ENCODE measurements at places on chromosomes 6 and 20.

GRCh38 chr6:131821010-131821807 lies 13.4 kb downstream of the ENPP1 start:
- no peak for DNase-seq

DNA sequence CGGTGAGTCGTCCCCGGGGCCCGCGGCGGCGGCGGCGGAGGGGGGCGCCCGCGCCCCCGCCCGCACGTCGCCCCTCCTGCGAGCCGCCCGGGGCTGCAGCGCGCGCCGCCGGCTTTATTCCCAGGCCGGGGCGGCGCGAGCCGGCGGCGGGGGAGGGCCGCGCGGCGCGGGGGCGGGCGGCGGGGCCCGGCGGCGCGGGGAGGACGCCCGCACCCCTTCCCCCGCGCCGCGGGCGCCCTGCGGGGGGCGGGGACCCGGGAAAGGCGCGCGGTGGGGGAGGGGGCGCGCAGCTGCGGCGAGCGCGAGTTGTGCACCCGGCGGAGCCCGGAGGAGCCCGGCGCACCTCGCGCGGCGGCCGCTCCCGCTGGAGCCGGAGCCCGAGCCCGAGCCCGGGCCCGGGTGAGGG lies 646 bp downstream of the HMGA1 start:
- DNase-seq: no peak

DNA sequence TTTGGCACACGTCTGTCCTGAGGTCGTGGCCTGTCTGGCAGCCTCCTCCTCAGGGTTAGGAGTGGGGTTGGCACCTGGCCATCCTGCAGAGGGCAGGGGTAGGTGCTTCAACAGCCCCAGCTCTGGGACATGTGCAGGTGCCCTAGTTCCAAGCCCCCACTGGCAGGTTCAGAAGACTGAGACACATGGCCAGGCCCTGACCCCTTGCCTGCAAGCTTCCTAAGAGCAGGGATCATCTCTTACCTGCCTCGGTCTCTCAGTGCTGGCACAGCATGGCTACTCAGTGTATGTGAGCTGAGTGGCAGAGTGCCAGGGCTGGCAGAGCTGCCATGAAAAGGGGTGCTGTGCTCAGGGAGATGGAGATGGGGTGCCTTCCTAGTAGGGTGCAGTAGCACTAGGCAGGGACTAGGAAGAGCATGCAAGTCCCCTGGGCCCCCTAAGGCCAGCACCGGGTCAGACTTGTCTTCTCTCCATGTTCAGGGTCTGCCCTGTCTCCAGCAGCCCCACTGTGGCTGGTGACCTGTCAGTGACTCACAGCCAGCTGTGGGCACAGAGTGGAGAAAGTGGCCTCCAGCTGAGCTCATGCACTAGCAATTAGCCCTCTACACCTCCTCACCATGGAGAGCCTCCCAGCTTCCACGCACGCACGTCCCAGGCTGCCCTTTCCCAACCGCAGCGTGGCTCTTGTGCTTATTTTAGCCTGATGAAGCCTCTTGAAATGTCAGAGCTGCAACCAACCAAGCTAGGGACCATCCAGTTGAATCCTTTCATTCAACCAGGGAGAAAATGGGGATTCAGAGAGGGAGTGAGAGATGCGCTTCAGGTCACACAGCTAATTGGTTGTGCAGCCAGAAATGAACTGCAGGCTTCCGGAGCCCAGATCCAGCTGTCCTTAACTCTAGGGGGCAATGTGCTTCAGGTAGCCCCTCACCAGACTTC lies 116.6 kb downstream of the MRPL14 start:
- DNase-seq: no peak

GRCh38 chr6:129508477-129509145 lies 201.4 kb downstream of the ARHGAP18 start:
- DNase-seq: no peak

- DNase-seq: no peak
These were observed 21.9 kb downstream of the VEGFA start for GRCh38 chr6:43791745-43792422.

- DNase-seq: no peak
These were observed 24.0 kb downstream of the AAR2 start for GRCh38 chr20:36260316-36260715.

DNA sequence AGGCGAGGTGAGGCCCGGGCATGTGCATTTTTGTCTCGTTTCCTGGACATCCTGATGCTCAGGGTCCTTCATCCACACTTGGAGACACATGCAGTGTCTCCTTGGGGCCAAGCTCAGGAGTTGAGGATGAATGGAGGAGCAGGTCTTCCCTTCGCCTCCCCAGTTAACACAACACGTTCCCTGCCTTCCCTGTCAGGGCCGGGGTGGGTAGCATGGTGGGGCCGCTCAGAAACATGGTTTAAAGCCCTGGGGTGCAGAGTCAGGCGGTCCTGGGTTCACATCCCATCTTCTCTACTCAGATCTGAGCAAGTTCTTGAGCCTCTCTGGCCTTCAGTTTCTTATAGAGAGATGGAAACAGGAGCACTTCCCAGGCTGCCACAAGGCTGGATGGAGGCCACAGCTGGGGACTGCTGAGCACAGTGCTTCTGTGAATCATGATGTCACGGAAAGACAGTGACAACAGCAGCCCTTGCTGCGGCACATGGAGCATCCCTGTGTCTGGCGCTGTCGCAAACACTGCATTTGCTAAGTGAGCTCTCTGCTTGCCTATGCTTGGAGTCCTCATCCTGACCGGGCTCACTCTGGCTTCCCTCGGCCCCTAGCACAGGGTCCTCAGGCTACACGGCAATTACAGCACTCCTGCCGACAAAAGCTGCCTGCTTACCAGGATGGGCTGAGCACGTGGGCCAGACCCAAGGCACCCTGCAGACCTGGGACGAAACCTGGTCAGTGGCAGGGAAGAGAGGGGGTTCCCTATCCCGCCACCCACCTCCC lies 45.6 kb upstream of the STX16 start:
- no peak for DNase-seq

DNA sequence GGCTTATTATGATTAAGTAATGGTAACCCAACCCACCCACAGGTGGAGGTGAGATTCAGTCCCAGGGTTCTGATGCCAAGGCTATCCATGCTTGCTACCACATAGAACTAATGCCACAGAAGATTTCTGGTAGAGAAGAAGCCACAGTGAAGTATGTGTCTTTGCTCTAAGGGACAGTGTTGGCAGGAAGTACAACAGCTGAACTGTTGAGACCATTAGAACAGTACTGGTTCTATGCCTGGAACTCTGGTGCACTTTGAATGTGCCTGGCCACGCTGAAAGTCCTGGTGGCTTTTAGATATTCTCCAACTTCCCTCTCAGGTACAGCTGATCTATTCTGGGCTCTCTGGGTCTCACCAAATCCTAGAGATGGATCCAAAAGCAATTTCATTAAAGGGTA lies 7.8 kb downstream of the STX7 start:
- DNase-seq: no peak
